ENCODE measurements at places on chromosomes 5 and 9.

GRCh38 chr9:33025572-33026342 lies 684 bp downstream of the DNAJA1 start:
- peak; percentile 82 for DNase-seq

DNA sequence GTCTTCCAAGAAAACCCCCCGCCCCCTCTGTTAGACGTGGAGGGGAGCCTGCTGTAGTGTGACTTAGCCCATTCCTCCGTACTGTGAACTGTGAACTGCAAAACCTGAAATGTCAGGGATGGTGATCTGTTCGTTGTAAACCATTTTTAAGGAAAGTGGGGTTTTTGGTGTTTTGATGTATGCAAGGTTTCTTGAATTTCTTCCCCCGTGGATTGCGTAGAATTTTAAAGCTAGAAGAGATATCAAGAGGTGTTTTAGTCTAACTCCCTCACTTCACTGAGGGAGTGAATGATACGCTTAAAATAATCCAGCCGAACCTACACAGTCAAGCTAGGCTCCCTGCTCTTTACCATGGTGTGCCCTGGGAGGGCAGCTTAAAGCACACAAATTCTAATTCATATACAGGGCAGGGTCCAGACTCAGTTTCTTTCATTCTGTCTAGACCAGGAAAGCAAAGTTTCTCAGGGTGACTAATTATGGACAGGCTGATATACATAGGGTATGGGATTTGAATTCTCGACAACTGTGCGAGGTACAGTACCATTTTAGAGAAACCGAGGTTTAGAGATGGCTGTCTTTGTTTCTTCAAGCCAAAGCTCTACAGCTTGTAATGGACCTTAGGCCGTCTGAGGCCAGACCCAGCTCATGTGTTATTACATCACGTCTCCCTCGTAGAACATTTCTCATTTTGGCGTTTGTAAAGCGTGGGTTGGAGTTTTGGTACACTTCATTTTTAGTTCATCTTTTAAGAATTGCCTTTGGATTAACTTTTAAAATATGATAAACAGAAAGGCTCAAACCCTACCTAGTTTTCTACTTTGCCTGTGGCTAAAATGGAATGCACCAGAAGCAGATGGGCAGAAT lies 2.7 kb downstream of the PTGER4 start:
- no peak for DNase-seq

DNA sequence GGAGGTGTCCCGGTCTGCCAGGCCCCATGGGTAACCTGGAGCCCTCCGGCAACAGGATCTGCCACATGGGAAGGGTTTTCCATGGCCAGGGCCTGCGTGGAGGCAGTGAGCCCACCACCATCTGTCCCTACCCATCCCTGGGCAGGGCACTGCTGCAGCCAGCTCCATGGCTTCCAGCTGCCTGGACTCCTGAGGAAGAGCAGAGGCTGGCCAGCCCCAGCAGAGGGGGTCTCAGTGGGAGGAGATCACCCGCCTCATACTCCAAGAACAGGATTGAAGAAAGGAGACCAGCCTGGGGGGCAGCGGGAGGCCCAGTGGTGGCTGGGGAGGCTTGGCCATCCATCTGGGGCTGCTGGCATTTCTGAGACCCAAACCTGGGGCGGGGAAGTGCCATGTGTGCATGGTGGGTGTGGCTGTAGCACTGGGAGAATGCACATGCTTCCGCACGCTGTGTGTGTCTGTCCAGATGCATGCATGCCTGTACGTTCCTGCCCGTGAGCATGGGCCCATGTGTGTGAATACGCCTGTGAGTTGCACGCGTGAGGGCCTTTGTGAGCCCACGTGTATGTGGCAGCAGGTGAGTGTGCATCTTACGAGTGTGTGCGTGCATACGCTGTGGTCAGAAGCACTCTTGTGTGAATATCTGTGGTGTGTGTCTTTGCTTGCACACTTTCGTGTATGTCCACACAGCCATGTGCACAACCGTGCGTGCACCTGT lies 78.5 kb downstream of the LMX1B start:
- DNase-seq, result no peak

DNA sequence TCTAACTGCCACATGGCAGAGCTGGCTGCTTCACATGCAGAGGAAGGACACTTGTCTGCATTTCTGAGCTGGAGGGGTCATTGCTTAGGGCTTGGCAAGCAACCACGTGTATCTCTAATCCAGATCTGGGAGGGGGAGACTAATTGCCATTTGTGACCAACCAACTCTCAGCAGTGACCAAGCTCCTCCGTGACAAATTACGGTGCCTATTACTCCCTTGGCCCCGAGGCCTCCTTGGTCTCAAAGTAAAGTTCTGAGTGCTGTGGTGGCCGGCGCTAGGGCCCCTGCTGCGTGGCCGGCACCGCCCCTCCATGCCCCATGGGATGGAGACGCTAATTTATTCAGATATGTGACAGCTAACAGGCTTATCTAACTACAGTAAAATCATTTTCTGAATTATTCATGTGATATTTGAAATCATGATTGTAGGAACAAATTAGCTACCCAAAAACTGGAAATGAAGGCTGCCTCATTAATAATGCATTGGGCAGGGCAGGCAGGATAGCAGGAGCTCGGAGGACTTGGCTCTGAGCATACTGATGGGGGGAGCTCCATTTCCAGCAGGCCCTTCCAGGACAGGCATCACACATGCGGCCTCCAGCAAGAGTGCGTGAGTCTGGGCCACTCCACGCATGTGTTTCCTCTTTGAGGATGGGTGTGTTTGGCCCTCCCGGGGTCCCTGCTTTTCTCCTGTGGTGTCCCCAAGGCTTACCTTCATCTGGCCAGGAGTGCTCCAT lies 67.7 kb downstream of the C5orf15 start:
- no peak for DNase-seq

- DNase-seq, result peak; percentile 38
These were observed 18.2 kb upstream of the DCP2 start for GRCh38 chr5:112958093-112959088.

- no peak for DNase-seq
These were observed 226.5 kb upstream of the TUT7 start for GRCh38 chr9:86580688-86581087.

GRCh38 chr9:99140685-99141314 lies 35.9 kb downstream of the TGFBR1 start:
- peak; percentile 50 for DNase-seq

DNA sequence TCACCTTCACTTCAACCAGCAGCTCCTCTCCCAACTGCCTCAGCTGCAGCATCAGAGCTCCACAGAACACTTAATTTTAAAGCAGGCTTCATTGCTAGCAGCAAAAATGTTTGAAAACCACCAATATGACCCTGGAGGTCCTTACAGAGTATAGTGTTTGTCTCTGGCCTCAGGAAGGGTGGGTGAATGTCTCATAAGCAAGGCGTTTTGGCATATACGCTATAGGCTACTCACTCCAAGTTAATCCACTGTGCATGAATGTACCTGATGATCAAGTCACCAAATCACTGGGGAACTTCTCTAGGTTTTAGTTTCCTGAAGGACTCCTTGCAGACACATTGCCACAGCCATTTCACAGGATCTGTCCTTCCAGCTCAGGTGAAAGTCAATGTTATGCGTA lies 125.3 kb downstream of the GABBR2 start:
- DNase-seq, result no peak

- DNase-seq, result no peak
These were observed 133.8 kb downstream of the BARX1 start for GRCh38 chr9:93821307-93821703.

DNA sequence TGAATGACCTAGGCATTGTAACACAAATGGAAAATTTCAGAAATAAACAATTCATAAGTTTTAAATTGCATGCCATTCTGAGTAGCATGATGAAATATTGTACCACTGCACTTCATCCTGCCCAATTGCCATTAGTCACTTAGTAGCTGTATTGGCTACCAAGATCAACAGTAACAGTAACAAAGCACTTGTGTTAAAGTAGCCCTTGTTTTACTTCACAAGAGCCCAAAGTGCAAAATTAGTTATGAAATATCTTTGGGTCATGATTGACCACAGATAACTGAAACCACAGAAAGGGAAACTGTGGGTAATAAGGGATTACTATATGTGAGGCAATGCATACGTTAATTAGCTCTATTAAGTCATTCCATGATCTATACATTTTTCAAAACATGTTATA lies 33.3 kb upstream of the RORB start:
- no peak for DNase-seq

- no peak for DNase-seq
These were observed 1.5 kb downstream of the FAM81B start for GRCh38 chr5:95392593-95393182.

DNA sequence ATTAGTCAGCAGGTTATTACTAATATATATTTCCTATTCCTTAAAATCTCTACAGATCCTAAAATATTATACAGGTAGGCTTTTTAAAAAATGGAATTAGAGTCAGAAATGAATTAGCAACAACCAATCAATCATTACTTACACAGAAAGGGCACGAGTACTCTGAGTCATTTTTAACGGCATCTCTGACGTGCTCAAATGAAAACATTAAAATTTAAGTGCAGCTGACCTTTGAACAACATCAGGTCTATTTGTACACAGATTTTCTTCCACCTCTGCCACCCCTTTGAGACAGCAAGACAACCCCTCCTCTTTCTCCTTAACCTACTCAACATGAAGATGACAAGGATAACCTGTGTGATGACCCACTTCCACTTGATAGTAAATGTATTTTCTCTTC lies 19.1 kb downstream of the AUH start:
- no peak for DNase-seq

All from GM10248 (cell line).